AG08396 (cell line): ENCODE measurements at places on chromosomes 5 and 9.

DNA sequence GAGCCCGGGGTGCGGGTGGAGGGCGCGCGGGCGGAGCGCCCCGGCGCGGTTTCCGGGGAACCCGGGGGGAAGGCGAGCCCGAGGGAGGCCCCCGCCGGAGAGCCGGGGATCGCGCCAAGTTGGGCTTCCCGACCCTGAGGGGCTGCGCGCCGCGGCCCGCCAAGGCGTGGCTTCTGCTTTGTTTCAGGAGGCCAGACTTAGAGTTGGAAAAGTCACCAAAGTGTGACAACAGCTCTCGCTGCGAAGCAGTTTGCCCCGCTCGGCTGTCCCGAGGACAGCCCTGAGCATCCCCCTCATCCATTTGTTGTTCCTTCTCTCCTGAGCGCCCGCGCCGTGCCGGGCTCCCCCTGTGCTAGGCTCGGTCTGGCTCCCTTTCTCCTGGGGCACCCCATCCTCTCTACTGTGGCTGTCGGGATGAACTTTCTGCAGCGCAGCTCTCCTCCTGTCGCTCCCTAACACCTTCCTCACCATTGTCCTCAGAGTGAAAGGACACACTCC, 410 bp downstream of the GLIPR2 start:
- no peak for DNase-seq

- DNase-seq = no peak
Measured at GRCh38 chr5:123538670-123539459, 26.9 kb downstream of the CSNK1G3 start.

DNA sequence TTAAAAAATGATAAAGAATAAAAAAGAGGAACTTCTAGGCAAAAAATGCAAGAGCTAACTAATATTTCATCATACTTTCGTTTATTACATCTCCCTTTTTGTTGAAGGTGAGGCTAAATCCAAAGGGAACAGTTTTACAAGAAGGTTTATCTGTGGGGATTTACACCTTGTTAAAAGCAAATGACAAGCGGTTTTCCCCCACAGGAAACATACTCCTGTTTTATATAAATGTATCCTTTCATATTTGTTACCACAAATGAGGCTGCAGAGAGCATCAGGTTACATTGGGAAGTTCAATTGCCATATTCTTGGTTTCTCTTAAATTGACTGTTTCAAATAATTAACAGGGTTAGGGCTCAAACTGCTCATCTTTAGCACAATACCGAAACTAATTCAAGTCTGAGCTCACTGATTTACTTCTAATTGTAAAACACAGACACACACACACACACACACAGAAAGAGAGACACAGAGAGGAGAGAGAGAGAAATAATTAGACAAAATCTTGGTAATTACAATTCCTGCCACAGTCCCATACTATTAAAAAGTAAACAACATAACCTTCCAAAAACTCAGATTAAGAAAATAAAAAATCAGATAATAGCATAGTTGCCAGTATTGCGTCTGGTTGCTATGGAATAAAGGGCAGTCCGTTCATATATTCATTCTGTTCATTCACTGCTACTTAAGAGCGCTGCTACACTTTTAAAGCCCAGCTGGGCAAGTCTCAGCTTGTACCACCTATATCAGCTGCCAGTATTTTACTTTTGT, 17.1 kb downstream of the RFX3 start:
- no peak for DNase-seq

- peak; percentile 81 for DNase-seq
Measured at GRCh38 chr9:14366076-14366475, 52.1 kb upstream of the NFIB start.

GRCh38 chr5:68332080-68332451, 116.5 kb downstream of the PIK3R1 start:
- no peak for DNase-seq

GRCh38 chr5:97182571-97183099, 412 bp downstream of the RIOK2 start:
- peak; percentile 40 for DNase-seq

DNA sequence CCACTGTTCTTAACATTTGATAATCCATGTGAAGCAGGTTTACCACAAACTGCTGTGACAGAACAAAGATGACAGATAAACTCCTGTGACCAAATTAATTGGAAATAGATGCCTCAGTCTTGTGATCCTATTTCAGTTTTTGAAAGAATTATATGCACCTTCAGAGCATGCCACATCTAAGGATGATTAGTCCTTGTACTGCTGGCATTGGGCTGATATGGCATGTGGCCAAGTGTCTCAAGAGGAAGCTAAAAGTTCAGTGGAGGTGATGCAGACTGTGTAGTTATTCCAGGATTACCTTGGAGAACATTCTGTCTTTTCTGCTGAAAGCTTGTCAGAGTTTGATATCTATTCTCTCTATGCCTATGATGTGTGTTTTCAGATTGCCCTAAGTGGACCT, 314.4 kb upstream of the EFNA5 start:
- no peak for DNase-seq

- DNase-seq = no peak
Measured at GRCh38 chr5:6730407-6730806, 17.2 kb downstream of the TENT4A start.

GRCh38 chr9:24464319-24464951, 81.3 kb downstream of the IZUMO3 start:
- no peak for DNase-seq

DNA sequence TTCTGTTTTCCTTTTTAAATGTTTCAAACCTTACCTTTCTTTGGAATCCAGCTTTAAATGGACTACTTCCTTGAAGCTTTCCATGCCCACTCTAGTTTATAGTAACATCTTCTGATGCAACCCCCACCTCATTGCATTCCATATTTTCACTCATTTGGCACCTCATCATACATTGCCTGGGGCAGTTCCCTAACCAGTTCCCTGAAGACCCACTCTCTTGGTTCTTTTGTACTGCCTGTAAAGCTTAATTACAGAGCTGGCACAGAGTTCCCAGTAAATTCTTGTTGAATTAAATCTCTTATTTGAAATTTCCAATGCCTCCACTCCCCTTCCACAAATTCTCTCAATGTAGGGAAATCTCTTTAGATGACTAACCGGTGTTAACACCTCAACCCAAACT, 257.2 kb downstream of the ARRDC3 start:
- DNase-seq = no peak

DNA sequence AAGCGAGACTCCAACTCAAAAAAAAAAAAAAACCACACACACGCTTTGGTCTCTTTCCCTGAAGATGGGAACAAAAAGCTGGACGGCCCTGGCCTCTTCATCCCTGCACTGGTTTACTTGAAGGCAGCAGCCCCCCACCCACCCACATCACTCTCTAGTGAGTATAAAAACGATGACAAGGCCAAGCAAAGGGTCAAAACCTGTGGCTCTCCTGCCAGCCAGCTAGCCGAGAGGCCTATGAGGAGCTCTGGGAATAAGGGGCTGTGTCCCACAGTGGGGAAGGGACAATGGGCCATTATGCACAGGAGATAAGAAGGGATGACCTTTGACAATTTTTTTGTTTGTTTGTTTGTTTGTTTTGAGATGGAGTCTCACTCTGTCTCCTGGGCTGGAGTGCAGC, 13.1 kb downstream of the QRFP start:
- no peak for DNase-seq

DNA sequence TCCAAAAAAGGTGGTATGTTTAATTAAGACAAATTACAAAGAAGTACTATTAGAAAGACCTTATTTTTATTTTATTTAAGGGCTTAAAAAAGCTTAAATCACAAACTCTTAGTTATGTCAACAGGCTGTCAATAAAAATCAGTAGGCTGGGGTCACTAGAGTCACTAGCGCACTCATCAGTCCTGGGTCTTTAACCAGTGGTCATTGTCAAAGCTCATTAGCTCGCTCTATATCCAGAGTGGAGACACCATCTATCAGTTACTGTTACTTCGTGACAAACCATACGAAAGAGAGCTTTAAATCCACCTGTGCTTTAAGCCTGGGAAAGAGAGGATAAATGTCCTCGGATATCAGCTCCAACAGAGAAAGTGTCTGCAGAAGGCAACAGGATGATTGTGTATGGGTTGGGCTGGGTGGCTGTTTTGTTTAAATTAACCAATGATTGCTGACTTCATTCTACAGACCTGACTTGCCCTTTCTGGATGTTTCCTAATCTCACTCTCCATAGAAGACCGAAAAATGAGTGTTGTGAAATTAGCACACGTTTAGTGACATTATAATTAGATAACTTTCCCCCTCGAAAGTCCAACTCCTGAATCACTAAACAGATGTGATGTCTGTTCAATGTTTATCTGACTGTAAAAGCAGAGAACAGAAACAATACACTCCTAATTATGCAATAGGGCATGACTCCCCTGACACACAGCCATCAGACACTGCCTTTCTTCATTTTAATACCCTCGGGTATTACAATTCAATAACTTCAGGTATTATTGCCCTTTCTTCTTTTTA, 123.6 kb upstream of the TNPO1 start:
- DNase-seq = no peak

- no peak for DNase-seq
Measured at GRCh38 chr9:90801241-90801972, at the start of gene SYK. Gene SYK (plus strand): TSS chr9:90801819. CDS start chr9:90843899, 42,080 bp downstream.

DNA sequence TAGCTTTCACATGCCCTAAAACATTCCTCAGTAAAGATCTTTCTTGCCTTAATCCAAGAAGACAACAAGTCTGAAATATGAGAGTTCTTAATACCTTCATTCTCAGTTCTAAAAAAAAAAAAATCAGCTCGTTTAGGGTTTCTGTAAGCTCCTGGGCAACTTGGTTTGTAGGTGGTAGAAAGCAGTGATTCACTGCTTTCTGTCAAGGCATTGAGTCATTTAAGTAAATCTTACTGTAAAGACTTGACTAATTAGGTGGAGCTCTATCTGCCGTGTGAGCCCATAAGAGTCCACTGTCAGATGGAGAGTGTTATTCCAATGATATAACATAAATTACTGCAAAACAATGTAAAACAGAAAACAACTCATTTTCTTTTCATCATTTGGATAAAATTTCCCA, 56.1 kb upstream of the MAST4 start:
- DNase-seq = no peak

- DNase-seq = no peak
Measured at GRCh38 chr5:78787783-78788182, 139.2 kb upstream of the LHFPL2 start.

DNA sequence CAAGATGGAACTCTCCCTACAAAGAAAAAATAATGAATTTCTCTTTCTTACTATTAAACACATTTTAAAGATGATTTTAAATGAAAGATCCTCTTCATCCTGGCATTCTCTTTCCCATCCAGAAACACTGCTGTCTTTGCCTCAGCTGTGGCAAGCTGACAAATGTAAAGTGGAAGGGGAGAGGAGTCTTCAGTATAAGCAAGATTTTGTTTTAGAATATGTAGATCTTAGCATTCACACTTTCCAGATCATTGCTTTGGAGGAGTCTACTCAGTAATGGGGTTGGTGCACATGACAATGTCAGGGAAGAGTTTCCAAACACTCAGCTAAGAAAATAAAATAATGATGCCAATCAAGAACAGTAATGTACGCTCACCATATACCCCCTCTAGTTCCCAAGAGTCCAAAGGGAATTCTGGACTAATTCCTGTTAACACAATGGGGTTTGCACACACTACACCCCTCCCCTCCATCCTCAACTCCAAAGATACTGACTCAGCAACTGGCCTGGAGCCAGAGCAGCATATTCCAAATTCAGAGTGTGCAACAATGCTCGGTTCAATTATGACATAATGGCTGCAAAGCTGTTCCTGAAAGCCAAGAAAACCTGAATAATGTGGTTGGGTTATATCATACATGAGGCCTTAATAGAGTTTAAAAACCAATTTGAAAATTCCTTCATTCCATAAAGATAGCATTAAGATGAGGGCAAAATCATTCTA, 4.6 kb downstream of the C5orf63 start:
- DNase-seq = no peak

GRCh38 chr5:561408-561807, 37.2 kb upstream of the SLC9A3 start:
- no peak for DNase-seq

GRCh38 chr9:17752021-17752420, 173.2 kb downstream of the SH3GL2 start:
- no peak for DNase-seq

GRCh38 chr5:17143335-17143734, 74.1 kb upstream of the BASP1 start:
- DNase-seq = no peak

DNA sequence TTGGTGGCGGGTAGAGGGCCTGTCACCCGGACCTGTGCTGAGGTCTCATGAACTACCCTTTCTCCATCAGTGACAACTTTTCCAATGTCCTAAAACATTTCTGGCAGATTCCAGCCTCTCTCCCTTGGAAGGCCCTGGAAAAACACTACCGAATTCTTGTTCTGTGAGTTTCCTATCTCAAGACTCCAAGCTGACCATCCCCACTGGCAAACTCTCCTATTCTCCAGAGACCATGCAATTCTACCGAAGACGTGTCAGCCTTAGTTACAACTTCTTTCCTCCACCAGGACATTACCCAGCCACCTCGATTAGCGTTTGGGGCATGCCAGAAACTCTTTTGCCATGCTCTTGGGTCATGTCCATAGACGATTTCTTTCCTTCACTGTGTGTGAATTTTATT, 26.8 kb upstream of the GABRP start:
- DNase-seq = no peak

DNA sequence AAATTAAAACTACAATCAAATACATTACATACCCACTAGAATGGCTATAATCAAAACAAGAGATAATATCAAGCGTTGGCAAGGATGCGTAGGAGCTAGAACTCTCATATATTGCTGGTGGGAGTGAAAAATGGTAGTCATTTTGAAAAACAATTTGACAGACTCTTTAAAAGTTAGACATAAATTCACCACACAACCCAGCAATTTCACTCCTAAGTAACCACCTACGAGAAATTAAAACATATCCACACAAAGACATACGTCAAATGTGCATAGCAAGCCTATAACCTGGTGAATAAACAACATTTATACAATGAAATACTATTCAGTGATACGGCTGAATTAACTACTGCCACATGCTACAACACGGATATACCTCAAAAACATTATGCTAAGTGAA, 44.7 kb downstream of the GKAP1 start:
- no peak for DNase-seq

DNA sequence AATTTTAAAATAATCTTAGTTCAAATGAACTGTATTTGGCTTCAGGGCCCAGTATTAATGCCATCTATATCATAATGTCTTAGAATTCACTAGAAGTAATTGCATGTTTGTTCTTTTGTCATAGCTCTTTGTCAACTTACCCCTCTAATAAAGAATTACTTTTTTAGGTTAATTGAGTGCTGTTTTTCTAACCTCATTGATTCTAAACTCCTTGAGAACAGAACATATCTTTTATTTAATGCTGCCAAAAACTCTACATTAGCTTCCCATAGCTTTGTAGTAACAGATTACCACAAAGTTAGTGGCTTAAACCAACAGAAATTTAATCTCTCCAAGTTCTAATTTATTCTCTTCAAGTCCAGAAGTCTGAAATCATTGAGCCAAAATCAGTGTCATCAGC, 242.4 kb downstream of the LURAP1L start:
- DNase-seq = no peak

GRCh38 chr5:79697222-79698170, 7.9 kb downstream of the CMYA5 start:
- DNase-seq = no peak

- DNase-seq = no peak
Measured at GRCh38 chr5:134153657-134154056, 23.1 kb downstream of the SKP1 start.
